ENCODE measurements at places on chromosomes 1 and 21.

GRCh38 chr1:66296951-66297350 is 237.0 kb upstream of the SGIP1 start:
- DNase-seq, result no peak

GRCh38 chr1:38860454-38860795 is 853 bp upstream of the RRAGC start:
- no peak for DNase-seq

DNA sequence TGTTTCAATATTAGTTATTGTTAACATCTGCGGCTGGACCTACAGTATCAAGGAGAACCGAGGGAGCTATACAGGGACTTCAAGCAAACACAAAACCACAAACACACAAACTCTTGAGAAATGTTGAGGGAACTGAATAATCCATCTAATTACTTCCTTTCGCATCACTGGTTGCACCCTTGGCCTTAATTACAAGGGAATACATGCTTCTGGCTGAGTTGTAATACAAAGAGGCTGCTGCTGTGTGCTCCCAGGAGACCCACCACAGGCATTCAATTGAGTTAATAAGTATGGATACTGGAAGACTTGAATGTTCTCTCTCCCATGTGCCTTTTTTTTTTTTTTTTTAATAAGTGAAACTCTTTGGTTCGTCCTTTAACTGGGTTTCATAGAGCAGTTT is 16.8 kb upstream of the SMYD2 start:
- DNase-seq, result no peak

GRCh38 chr1:235873045-235873444 is 6.3 kb upstream of the LYST start:
- DNase-seq, result no peak

GRCh38 chr1:34928066-34928696 is 1.3 kb downstream of the DLGAP3 start:
- DNase-seq, result no peak

DNA sequence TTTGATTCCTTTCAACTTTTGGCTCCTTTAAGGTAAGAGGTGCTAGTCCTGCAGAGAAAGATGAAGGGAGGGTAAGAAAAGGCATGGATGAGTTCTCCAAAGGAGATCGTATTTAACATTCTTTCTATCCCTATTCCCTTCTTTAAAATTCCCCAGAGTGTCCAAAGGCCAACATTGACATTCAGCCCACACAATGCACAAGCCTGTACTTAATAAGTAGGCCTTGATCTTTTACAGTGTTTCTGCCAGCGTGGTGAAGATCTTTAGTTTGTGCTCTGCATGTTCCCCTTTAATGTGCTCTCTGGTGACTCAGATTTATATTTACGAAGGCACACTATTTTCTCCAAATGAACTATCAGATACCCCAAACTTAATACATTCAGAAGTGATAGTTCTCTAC is 582.5 kb upstream of the RGS18 start:
- DNase-seq, result no peak
